ENCODE measurements at places on chromosomes 7 and 10. TPM values are rescaled to one million over a fixed set of nuclear protein-coding genes. Genes with fewer than 3 reads are reported as not detected.
A peak's percentile ranks its signal among the peaks of the same experiment; 100 is the strongest.

- no peak for DNase-seq
- H3K4me1 ChIP-seq = no peaks in the 10 kb centered on the region
- H3K27me3 ChIP-seq = no peaks in the 10 kb centered on the region
- no peak overlapping the region for H3K27ac ChIP-seq
Observed at GRCh38 chr7:46072722-46073121, 151.7 kb upstream of the IGFBP3 start.

GRCh38 chr7:92806496-92806895 lies 29.9 kb downstream of the CDK6 start:
- no peak overlapping the region for H3K27ac ChIP-seq

Gene PGAM2
- total RNA-seq = 0.38 TPM

DNA sequence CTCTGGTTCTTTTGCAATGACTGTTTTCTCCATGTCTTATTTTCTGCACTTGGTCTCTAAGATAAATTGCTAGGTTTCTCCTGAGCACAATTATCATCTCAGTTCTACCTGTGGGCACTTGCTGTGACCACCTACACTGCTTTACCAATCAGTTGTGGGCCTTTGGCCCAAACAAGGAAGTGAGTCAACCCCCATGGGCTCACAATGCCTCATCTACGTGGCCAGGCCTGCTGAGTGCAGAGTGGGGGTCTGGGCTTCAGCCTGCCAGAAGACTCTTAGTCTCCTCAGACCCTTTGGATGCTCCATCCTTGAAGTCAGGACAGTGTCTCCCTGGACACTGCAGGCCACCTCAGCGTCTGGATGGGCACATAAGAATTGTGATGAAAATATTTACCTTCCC lies 20.3 kb downstream of the SCART1 start:
- no peaks in the 10 kb centered on the region for H3K36me3 ChIP-seq
- no peak overlapping the region for H3K4me3 ChIP-seq
- H3K27ac ChIP-seq = no peak overlapping the region
- DNase-seq = no peak
- H3K27me3 ChIP-seq = no peaks in the 10 kb centered on the region

DNA sequence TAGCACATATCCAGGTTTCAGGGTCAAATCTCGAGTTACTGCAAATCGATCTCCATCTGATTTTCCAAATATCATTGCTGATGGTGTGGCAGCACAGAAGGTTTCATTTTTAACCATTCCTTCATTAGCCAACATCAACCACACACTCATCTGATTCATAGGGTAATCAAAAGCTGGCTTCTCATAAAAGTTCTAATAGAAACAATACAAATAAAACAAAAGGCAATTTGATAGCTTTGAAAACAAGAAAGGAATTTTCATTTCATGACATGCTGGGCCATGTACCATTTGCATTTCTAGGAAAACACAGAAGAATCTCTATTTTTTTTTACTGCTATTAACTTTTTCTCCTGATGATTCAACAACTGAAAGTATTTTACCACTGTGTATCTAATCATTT lies 147.7 kb upstream of the SLC26A5 start:
- no peak for DNase-seq
- H3K4me3 ChIP-seq = no peak overlapping the region
- no peaks in the 10 kb centered on the region for H3K4me1 ChIP-seq
- H3K27me3 ChIP-seq = no peaks in the 10 kb centered on the region
- no peak overlapping the region for H3K27ac ChIP-seq
- no peaks in the 10 kb centered on the region for H3K36me3 ChIP-seq

GRCh38 chr10:132890301-132890700 lies 52.1 kb downstream of the CFAP46 start:
- no peak overlapping the region for H3K27ac ChIP-seq
- no peak overlapping the region for H3K4me3 ChIP-seq
- peaks cover 4% of the 10 kb centered on the region for H3K27me3 ChIP-seq
- no peak for DNase-seq

Gene MMP21
- total RNA-seq = 0.11 TPM

Gene SGCE
- total RNA-seq = 0.82 TPM

Gene MUC12
- total RNA-seq = 0.35 TPM

Gene HOXA9
- not detected for total RNA-seq

DNA sequence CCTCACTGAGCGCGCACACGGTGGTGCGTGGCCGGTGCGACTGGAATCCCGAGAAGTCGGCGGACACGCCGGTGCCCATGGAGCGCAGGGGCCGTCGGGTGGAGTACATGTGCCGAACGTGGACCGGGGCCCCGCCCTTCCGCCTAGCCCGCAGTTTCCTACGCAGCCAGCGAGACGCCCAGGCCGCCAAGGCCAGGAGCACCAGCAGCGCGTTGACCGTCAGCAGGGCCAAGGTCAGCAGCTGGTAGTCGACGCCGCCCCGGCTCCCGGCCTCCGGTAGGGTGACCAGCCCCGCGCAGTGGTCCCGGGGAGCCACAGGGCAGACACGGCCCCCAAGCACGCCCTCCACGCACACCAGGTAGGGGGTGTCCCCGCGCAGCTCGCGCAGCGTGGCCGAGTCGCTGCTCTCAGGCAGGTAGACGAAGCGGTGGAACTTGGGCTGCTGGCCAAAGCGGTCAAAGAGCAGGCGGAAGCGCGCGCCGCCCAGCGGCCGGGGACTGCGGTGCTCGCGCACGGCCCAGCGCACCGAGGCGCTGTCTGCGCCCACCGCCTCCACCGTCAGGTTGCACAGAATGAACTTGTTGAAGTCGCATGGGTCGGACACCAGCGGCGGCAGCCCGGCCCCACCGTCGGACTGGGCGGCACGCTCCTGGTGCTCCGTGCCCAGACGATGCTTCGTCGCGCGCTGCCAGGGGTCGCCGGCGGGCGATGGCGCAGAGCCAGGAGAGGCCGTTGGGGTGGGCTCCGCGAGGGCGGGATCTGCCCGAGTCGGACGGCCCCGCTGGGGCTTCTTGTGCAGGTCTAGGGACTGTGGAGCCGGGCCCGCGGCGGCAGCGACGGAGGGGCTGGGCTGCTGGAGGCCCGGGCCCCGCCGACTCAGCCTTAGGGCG lies 2.2 kb downstream of the TRIL start:
- DNase-seq = no peak
- H3K4me3 ChIP-seq = no peak overlapping the region
- H3K4me1 ChIP-seq = no peaks in the 10 kb centered on the region
- peaks cover 17% of the 10 kb centered on the region for H3K27me3 ChIP-seq

Gene FEZF1
- total RNA-seq = not detected

DNA sequence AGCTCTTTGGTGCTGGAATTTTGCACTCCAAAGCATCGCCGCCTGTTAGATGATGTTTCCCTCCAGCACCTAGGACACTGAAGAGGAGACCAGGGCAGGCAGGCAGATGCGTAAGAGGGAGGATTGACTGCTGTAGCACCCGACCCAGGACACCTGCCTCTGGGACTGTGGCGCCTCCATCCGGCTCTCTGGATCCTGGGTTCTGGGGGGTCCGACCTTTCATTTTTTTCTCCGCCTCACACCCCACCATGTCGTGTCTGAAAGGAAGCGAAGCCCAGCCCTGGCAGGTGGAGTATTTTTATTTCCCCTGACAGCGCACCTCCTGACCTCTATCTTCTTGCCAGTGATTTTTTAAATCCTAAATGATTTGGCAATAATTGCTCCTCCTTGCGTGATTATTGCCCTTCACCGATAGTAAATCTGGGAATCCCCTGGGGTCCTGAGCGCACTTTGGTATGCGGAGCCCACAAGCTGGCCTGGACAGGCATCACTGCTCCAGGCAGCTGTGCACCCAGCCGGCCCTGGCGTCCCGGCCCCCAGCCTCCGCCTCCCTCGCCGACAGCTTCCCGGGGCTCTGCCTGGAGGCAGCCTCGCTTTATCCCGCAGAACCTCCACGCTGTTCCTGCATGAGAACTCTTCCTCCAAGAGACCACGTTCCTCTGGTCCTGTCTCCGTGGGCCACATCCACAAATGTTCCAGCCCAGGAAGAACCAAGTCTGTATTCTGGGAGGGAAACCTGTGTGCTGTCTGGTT lies 48.4 kb downstream of the LHPP start:
- DNase-seq = peak; percentile 40
- no peak overlapping the region for H3K27ac ChIP-seq
- no peaks in the 10 kb centered on the region for H3K36me3 ChIP-seq
- no peak overlapping the region for H3K4me3 ChIP-seq
- H3K4me1 ChIP-seq = no peaks in the 10 kb centered on the region

Gene CYP3A5
- not detected for total RNA-seq

DNA sequence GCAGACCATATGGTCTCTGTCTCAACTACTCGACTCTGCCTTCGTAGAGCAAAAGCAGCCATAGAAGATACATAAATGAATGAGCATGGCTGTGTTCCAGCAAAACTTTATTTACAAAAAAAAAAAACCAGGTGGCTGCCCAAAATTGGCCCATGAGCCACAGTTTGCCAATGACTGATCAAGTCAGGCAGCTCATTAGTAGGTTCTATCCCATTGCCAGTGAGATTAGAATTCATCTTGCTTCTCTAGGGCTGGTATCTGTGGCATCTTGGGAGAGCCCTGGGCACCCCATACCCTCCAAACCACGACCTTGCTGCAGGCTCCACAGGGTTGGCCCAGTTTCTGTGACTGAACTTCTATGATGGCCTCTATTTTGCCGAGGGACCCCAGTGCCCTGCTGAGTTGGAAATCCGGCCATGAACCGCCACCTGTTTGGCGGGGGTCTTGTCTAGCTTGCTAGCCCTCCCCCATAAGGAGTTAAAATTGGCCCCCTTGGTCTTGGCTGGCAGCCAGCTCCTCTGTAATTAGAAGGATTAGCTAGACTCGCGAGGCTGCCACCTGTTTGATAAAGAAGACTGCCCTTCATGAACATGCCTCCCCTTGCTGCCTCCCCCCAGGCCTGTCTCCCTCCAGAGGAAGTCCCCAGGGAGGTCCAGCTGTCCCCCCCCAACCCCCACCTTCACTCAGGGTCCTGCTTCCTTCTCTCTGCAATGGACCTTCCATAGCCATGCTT lies 83.9 kb downstream of the CHN2 start:
- H3K4me3 ChIP-seq = no peak overlapping the region
- no peaks in the 10 kb centered on the region for H3K36me3 ChIP-seq
- no peak overlapping the region for H3K27ac ChIP-seq
- H3K4me1 ChIP-seq = peaks cover 8% of the 10 kb centered on the region

Gene ARL4A
- total RNA-seq = 10.6 TPM

DNA sequence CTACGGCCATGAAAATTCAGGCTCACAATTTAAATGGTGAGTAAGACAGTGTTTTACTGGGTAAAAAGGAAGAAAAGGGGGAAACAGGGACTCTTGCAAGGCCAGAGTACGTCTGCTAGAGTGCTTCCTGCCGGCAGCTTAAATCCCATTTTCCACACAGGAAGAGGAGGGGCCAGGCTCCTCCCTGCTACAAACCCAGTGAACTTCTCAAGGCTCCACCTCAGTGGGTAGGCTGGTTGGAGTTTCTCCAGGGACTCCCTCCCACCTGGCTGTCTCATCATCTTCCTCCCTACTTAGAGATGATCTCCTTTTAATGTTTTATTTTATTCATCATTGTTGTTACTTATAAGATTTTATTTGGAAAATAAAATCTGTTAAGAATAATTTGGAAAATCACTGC lies 62.6 kb upstream of the SEMA3C start:
- no peaks in the 10 kb centered on the region for H3K4me1 ChIP-seq
- DNase-seq = no peak
- H3K4me3 ChIP-seq = no peak overlapping the region
- H3K27me3 ChIP-seq = no peaks in the 10 kb centered on the region
- no peak overlapping the region for H3K27ac ChIP-seq

DNA sequence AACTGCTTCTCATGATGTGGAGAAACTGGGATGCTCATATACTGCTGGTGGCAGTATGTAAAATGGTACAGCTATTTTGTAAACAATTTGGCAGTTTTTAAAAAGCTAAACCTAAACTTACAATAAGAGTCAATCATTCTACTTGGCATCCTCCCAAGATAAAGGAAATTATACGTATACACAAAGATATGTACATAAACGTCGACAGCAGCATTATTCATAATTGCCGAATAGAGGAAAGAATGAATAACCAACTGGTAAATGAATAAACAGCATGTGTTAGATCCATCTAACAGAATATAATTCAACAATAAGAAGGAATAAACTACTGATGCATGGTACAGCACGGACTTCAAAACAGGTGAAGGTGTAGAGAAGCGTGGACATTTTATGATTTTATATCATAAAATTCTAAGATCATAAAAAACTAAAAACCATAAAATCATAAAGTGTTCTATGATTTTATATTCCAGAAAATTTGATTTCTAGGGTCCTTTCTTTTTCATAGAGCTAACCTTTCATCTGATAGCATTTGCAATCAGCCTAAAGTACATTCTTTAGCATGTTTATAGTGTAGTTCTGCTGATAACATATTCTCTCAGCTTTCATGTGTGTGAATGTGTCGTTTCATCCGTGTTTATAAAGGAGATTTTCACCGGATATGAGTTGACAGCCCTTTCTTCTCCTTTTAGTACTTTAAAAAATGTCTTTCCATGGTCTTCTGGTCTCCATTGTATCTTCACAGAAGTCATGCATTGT lies 261.5 kb downstream of the DIP2C start:
- H3K27me3 ChIP-seq = no peaks in the 10 kb centered on the region
- no peaks in the 10 kb centered on the region for H3K4me1 ChIP-seq
- H3K4me3 ChIP-seq = no peak overlapping the region
- H3K27ac ChIP-seq = no peak overlapping the region
- H3K36me3 ChIP-seq = no peaks in the 10 kb centered on the region

Gene ZNF783
- total RNA-seq = 19.7 TPM

Gene ATG9B
- 4.2 TPM for total RNA-seq

Gene RGS10
- 127 TPM for total RNA-seq

DNA sequence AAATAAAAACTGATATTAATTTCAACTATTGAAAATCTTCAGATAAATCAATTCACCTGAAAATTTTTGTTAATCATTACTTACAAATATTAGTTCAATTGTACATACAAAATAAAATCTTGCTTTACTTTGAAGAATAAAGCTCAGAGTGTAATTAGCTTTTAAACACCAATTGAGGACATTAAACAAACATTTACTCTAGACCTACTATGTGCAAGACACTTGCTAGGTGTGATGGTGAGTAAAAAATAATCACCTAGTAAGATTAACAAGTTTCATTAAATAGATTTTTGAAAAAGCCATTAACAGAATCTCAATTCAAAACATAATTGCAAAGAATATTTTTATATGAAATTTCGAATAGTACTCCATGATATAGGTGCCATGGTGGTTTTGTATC lies 3.9 kb upstream of the MLLT10 start:
- no peak overlapping the region for H3K4me3 ChIP-seq
- H3K27me3 ChIP-seq = no peaks in the 10 kb centered on the region
- no peak overlapping the region for H3K27ac ChIP-seq
- DNase-seq = no peak
- H3K4me1 ChIP-seq = peaks cover 18% of the 10 kb centered on the region

DNA sequence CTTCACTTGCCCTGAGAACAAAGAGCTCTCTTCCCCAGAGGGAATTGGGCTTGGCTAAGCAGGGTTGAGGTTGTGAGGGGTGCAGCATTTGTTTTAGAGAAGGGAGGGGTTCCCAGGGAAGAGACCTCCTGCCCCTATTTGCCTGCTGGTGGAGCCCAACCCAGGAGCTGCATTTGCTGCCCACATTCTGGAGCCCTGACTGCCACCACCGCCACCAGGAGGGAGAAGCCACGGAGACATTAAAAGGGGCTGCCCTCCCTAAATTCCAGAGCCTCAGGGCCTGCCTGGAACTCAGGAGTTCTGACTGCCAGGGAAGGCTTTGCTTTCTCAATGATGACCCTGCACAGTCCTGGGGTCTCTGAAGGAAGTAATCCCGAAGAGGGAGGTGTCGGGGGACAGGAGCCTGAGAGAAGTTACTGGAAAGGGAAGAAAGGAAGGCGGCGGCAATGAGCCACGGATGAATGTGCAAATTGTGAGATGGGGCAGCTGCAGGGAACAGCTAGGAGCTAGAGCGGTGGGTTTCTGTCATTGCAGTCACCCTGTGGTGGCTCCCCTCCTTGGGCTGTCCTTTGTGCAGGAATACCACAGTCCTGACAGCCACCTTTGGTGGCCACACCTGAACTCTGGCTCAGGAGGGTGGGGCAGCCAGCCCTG lies 51.3 kb downstream of the NEURL1 start:
- H3K36me3 ChIP-seq = no peaks in the 10 kb centered on the region
- DNase-seq = no peak
- no peak overlapping the region for H3K4me3 ChIP-seq
- H3K27ac ChIP-seq = no peak overlapping the region
- no peaks in the 10 kb centered on the region for H3K27me3 ChIP-seq
